ENCODE measurements at places on chromosomes 7 and 10. TPM values are rescaled to one million over a fixed set of nuclear protein-coding genes. Genes with fewer than 3 reads are reported as not detected.

The ANXA8L1 gene
- total RNA-seq: 165 TPM

The CDNF gene
- total RNA-seq: 0.83 TPM

The ANKRD30A gene
- total RNA-seq: not detected

The SLC26A4 gene
- total RNA-seq: 0.17 TPM

The LEP gene
- total RNA-seq: 1.0 TPM

The ADAM8 gene
- total RNA-seq: 0.33 TPM

The GDF2 gene
- not detected for total RNA-seq

- DNase-seq: no peak
Measured at GRCh38 chr7:77731716-77732115, 35.5 kb downstream of the RSBN1L start.

GRCh38 chr7:155490697-155491628, 33.0 kb downstream of the EN2 start:
- DNase-seq: no peak

GRCh38 chr10:52135101-52135500, 179.0 kb upstream of the DKK1 start:
- peak; percentile 19 for DNase-seq

DNA sequence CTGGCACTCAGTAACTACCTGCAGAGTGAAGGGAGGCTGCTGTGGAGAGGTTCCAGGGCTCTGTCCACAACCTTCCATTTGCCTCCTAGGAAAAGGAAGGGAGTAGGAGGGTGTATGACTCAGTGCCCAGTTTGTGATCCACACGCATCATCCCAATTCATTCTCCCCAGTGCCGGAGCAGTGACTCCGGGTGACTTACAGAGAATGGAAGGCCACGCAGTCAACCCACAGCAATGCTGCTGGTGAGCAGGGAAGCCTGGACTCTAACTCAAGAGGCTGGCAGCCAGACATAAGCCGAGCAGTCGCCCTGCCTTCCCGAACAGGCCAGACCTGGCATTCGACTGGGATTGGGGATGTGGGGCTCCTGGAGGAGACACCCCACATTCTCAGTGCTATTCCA, 139.9 kb downstream of the SH3PXD2A start:
- peak; percentile 81 for DNase-seq

DNA sequence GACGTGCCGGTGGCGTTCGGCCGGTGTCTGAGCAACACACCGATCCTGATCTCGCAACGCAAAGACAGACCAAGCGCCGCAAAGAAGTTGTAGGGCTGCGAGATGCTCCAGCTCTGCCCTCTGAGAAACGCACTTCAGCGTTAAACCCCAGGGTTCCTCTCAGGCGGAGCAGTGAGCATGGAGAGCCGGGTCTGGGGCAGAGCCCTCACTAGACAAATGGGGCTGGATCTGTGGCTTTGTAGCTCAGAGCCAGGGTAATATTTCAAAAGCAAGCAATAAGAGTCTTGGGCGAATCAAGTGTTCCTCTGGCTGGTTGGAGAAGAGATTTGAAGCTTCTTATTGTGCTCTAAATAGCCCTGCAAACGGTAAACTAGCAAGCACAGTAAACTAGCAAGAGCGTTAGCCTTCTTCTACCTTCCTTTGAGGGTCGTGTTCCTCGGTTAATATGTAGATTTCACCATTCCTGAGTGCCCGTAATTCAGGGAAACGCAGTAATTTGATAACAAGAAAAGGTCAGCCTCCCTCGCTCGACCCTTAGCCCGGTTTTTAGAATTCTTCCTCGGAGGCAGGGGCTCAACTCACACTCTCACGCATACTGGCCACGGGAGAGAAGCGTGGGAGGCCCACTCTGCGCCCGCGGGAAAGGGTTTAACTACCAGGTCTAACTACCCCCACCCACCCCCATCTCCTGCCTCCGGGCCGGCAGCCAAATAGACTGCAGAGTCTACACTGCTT, 6.7 kb downstream of the SKAP2 start:
- peak; percentile 51 for DNase-seq

- no peak for DNase-seq
Measured at GRCh38 chr10:109696462-109696861, 226.8 kb downstream of the XPNPEP1 start.

- no peak for DNase-seq
Measured at GRCh38 chr10:91242940-91243339, 22.5 kb downstream of the PCGF5 start.

DNA sequence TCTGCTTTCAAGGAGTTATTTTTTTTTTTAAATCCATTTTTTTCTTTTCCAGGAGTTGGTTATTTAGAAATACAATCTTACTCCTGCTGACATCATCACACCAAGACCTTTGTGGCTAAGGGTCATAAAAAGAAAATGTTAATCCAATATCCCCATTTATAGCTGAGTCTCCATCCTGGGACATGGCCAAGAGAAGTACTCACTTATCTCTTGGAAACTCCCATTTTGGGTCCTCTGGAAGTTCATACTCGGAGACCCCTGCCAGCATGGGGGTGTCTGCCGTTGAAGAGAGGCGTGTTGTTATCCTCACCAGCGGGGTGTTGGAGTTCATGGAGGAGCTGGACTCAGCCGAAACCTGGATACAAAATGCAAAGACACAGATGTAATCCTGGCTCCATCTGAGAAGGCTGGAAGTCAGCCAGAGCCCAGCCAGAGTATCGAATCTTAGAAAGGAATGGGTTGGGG, 94.6 kb downstream of the FGFR2 start:
- no peak for DNase-seq

- no peak for DNase-seq
Measured at GRCh38 chr10:11011984-11012383, 5.7 kb upstream of the CELF2 start.

GRCh38 chr10:29472301-29473086, 162.3 kb downstream of the SVIL start:
- DNase-seq: no peak

DNA sequence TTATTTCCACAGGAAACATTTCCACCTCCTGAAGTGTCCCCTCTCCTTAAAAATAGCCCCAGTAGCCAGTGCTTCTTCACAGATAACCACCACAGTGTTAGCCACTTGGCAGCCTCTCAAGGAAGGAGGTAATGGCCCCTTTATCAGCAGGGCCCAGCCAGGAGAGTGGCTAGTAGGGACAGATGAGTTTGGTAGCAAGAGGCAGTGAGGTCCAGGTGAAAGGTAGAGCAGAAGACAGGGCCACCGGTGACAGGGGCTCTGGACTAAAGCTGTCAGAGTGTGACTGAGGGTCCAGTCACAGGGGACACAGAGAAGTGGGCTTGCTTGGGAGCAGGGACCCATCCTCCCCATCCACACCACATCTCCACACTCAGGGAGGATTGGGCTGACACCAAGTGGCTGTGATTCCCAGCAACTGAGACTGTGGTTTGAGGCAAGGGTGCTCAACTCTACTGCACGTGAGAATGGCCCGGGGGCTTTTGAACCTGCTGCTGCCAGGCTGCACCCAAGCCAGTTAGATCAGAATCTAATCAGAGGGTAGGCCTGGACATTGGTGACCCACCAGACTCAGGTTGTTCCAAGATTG, 52.2 kb downstream of the C10orf120 start:
- DNase-seq: no peak

GRCh38 chr10:126842836-126843235, 62.4 kb upstream of the DOCK1 start:
- no peak for DNase-seq

All from mammary epithelial cell (primary cell).